ENCODE measurements at places on chromosomes 12 and 14.

DNA sequence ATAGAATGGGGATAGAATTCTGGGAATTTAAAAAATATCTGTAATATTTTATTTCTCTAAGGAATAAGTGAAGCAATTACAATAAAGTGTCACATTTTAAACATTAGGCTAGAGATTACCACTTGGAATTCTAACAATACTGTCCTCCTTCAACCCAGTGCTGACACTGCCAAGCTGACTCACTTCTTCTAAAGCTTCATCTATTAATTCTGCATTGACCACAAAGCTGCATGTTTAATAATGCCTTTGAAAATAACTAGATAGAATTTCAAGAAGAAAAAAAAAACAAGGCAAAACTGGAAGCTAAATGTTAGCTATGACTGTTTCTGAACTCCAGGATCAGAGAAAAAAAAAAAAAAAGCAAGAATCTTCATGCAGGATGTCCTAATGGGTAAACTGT is 970.7 kb upstream of the FBXO33 start:
- H3K4me3 ChIP-seq = no peak overlapping the region
- no peaks in the 10 kb centered on the region for H3K4me1 ChIP-seq
- H3K27me3 ChIP-seq = no peaks in the 10 kb centered on the region
- no peak for DNase-seq
- no peaks in the 10 kb centered on the region for H3K36me3 ChIP-seq

DNA sequence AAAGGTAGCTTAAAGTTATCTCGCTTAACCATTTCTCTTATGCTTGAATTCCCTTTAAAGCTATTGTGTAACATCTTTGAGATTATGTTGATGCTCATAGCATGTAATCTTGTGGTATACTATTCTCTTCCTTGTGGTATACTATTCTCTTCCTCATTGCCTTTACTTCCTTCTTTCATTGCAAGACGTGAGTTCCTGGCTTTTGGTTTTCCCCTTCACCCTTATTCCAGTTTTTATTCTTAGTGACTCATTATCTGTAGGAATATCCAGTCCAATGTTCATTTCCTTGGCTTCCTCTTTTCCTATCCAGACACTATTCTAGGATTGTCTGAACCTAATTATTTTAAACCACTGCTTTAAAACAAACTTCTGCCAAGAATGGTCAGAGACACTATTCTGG is 564.0 kb downstream of the CCER1 start:
- no peak overlapping the region for H3K4me3 ChIP-seq
- H3K4me1 ChIP-seq = no peaks in the 10 kb centered on the region
- H3K36me3 ChIP-seq = no peaks in the 10 kb centered on the region
- peak; percentile 25 for DNase-seq

GRCh38 chr14:95320955-95321600 is 1.4 kb upstream of the CLMN start:
- no peak overlapping the region for H3K27ac ChIP-seq
- no peak for DNase-seq
- H3K36me3 ChIP-seq = no peaks in the 10 kb centered on the region
- no peak overlapping the region for H3K4me3 ChIP-seq
- H3K4me1 ChIP-seq = no peaks in the 10 kb centered on the region

- H3K4me1 ChIP-seq = peaks cover 13% of the 10 kb centered on the region
- no peaks in the 10 kb centered on the region for H3K36me3 ChIP-seq
- peak overlapping the region; percentile 68 for H3K4me3 ChIP-seq
- H3K27me3 ChIP-seq = no peaks in the 10 kb centered on the region
- DNase-seq = peak; percentile 55
- peak overlapping the region; percentile 91 for H3K27ac ChIP-seq
Measured at GRCh38 chr14:34981743-34982420, 910 bp upstream of the SRP54 start.

- no peak overlapping the region for H3K4me3 ChIP-seq
- H3K4me1 ChIP-seq = no peaks in the 10 kb centered on the region
- no peak for DNase-seq
- H3K27me3 ChIP-seq = no peaks in the 10 kb centered on the region
- H3K27ac ChIP-seq = no peak overlapping the region
- peaks cover 13% of the 10 kb centered on the region for H3K36me3 ChIP-seq
Measured at GRCh38 chr12:26661399-26661798, 171.6 kb downstream of the ITPR2 start.

DNA sequence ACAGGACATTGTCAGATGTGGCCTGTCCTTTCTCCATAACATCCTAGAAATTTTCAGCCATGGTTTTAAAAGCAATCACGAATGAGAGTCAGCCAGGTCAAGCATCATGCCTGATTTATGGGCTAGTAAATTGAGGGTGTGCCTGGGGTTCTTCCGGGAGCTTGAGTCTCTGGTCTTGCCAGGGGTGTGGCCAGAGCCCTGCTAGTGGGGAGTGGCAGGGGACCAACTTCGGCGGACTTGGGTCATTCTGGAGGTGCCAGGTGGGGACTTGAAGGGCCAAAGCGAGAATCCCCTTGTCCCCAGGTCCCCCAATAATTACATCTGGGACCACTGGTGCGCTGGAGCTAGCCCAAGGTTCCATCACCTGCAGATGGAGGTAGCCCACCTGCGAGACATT is 5.7 kb downstream of the OTUB2 start:
- H3K4me3 ChIP-seq = no peak overlapping the region
- no peaks in the 10 kb centered on the region for H3K36me3 ChIP-seq
- no peaks in the 10 kb centered on the region for H3K27me3 ChIP-seq
- H3K4me1 ChIP-seq = no peaks in the 10 kb centered on the region
- H3K27ac ChIP-seq = no peak overlapping the region

DNA sequence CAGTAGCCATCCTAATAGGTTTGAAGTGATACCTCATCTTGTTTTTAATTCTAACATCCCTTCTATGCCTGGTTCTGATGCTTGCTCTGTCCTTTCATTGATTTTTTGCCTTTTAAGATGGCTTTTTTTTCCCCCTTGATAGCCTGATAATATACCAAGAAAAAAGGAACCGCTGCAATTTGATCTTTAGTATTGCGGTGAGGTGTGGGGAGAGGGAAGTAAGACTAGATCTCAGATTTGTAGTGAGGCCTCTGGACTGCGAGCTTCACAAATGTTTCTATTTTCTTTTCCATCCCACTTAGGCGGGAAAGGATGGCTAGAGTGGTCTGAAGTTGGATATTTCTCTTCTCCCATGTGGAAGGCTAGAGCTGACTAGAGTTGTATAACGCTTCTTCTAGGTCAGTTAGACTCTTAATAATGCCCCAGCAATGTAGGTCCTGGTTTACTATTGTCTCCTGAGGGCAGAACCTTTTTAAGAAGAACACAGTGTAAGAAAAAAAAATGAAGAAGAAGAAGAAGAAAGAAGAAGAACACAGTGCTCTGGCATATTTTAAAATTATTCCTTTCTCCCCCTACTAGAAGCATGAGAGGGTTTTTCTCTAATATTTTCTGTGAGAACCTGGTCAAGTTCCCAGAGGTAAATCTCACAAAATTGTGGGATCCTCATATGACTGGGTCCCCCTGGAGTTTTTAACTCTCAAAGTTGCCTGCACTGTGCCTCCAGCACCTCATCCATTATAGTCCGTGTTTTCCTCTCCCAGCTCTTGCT is 11.9 kb upstream of the KLRB1 start:
- no peaks in the 10 kb centered on the region for H3K36me3 ChIP-seq
- DNase-seq = no peak
- no peaks in the 10 kb centered on the region for H3K27me3 ChIP-seq
- H3K4me1 ChIP-seq = no peaks in the 10 kb centered on the region
- H3K4me3 ChIP-seq = no peak overlapping the region
- H3K27ac ChIP-seq = no peak overlapping the region

GRCh38 chr14:92590941-92591340 is 77.4 kb downstream of the RIN3 start:
- no peak overlapping the region for H3K4me3 ChIP-seq
- no peak for DNase-seq
- H3K27ac ChIP-seq = no peak overlapping the region
- peaks cover 13% of the 10 kb centered on the region for H3K4me1 ChIP-seq

GRCh38 chr12:10521555-10521954 is 15.9 kb downstream of the EIF2S3B start:
- H3K27me3 ChIP-seq = no peaks in the 10 kb centered on the region
- H3K4me3 ChIP-seq = no peak overlapping the region
- no peaks in the 10 kb centered on the region for H3K4me1 ChIP-seq

DNA sequence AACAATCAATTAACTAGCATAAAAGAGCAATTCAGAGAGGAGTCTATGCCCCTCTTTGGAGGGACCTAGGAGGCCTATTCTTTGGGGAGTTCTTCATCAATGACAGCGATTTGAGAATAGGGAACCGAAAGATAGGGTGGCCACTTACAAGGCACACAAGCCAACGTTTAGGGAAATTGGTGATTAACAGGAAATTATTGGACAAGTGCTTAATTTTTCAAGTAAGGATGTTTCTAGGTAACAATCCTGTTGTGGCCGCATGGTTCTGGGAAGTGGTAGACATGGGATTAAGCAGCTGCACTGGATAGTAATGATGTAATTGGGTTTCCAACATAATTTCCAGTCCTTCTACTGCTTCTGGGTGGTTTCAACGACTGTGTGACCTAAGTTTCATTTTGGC is 83.2 kb downstream of the HMGA2 start:
- no peak for DNase-seq
- H3K27ac ChIP-seq = no peak overlapping the region
- H3K4me3 ChIP-seq = no peak overlapping the region
- no peaks in the 10 kb centered on the region for H3K36me3 ChIP-seq
- no peaks in the 10 kb centered on the region for H3K4me1 ChIP-seq
- no peaks in the 10 kb centered on the region for H3K27me3 ChIP-seq

DNA sequence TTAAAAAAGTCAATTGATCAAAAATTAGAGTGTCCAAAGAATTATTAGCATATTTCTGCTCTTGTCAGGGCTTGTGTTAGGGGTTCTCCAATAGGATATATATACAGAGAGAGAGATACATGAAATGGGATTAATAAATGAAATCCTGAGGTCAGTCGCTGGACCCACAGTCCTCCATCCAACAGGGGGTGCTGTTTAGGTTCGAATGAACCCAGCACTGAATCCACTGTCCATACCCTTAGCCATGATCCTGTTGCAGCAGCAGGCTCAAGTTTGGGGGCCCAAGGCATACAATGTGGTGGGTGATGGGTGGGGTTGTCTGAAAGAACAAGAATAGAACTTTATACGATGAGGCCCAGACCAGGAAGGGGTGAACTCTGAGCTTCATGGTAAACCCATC is 780 bp upstream of the MYO1H start:
- H3K27me3 ChIP-seq = no peaks in the 10 kb centered on the region
- H3K4me3 ChIP-seq = no peak overlapping the region
- H3K4me1 ChIP-seq = no peaks in the 10 kb centered on the region
- DNase-seq = no peak
- no peaks in the 10 kb centered on the region for H3K36me3 ChIP-seq
- no peak overlapping the region for H3K27ac ChIP-seq

- no peak for DNase-seq
- no peaks in the 10 kb centered on the region for H3K36me3 ChIP-seq
- no peak overlapping the region for H3K27ac ChIP-seq
- no peaks in the 10 kb centered on the region for H3K4me1 ChIP-seq
Measured at GRCh38 chr14:87676814-87677437, 316.1 kb downstream of the GALC start.

DNA sequence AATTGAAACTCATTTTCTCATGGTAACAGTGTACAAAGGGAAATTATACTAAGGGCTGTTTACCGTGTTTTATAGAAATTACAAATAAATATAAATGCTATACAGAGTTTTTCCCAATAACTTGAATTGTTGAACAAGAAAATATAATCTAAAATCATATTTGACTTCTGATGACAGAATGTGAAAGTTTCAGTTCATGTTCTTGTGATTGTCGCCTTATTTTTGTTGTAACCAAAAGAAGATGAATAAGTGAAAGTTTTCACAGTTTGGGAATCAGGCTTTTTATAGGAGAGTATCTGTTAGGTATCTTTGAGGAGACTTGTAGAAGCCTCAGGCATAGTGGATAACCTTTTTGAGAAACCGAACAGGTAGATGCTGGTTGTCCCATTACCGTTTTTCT is 28.1 kb downstream of the ANO6 start:
- peaks cover 2% of the 10 kb centered on the region for H3K4me1 ChIP-seq
- no peak overlapping the region for H3K27ac ChIP-seq
- DNase-seq = no peak

DNA sequence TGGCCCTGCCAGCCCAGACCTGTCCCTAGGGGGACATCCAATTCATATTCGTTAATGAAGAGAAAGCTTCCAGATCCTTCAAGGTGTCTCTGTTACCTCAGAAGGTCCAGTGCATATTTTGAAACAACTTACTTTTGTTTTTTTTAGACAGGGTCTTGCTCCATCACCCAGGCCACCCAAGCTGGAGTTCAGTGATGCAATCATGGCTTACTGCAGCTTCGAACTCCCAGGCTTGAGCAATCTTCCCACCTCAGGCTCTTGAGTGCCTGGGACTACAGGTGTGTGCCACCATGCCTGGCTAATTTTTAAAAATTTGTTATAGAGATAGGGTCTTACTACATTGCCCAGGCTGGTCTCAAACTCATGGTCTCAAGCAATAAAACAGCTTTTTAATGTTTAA is 48.4 kb downstream of the B4GALNT3 start:
- H3K4me3 ChIP-seq = no peak overlapping the region
- H3K27me3 ChIP-seq = no peaks in the 10 kb centered on the region
- no peaks in the 10 kb centered on the region for H3K4me1 ChIP-seq
- no peak for DNase-seq
- no peak overlapping the region for H3K27ac ChIP-seq

DNA sequence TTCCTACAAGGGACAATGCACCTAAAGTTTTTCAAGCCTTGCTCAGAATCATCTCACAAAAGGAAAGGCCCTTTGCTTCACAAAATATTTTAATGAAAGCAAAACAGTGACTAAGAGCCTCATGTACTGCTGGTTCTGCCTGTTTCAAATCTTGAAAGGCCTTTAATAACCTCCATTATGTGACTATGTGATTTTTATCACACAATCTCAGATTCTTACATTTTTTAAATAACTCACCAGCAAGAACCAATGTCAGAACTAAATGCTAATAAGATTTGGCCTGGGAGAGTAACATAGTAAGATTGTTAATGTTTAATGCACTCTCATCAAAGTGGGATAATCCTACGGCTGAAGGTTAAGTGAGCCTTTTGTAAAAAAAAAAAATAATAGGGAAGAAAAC is 378.9 kb downstream of the RGS6 start:
- H3K4me3 ChIP-seq = no peak overlapping the region
- DNase-seq = peak; percentile 29
- H3K4me1 ChIP-seq = peaks cover 11% of the 10 kb centered on the region
- no peak overlapping the region for H3K27ac ChIP-seq

GRCh38 chr12:121537814-121538698 is 42.8 kb downstream of the KDM2B start:
- peak overlapping the region; percentile 96 for H3K27ac ChIP-seq
- peak; percentile 31 for DNase-seq
- H3K4me3 ChIP-seq = peak overlapping the region; percentile 70
- H3K36me3 ChIP-seq = no peaks in the 10 kb centered on the region
- H3K27me3 ChIP-seq = no peaks in the 10 kb centered on the region
- H3K4me1 ChIP-seq = peaks cover 47% of the 10 kb centered on the region

All from lung (tissue), 17 donors.